ENCODE measurements at places on chromosomes 6 and 20.

DNA sequence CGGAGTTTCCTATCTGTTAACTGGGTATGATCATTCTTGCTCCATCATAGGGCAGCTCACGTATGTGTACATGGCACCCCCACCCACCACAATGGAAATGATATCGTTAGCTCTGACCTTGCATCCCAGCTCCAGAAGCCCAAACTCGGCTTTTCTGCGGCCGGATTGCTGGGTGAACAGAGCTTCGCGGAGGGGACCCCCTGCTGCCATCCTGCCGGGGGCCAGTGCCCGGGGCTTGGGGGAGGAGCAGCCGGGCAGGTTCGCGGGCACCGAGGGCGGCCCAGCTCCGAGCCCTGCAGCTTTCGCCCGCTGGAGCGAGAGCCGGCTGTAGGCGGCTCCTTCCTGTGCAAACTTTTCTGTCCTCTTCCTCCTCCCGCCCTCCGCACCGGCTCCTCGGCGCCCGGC, 24.9 kb upstream of the FUCA2 start:
- peak; percentile 22 for DNase-seq

- no peak for DNase-seq
These were observed 24.3 kb downstream of the FAM8A1 start for GRCh38 chr6:17624396-17624795.

DNA sequence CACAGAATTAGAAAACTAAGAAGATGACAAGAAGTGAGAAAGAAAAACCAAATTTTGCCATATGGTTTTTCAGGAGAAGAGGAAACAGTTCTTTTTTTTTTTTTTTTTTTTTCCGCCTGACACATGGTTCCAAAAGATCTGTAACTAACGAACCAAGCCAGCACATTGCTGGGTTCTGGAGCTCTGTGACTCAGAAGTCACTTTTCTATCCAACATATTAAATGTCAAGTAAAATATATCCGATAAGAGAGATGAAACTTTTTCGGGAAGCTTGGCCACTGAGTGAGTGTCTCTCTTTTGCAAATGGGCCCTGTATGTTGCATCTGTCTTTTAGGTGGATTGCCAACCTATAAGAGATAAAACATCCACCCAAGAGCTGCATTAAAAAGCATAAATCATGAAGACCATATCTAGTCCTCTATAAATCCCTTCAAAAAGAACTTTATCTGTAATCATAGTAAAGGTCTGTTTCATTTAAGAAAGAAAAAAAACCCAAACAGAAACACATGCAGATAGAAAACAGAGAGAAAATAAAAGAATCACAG, 4.6 kb downstream of the METTL24 start:
- no peak for DNase-seq

DNA sequence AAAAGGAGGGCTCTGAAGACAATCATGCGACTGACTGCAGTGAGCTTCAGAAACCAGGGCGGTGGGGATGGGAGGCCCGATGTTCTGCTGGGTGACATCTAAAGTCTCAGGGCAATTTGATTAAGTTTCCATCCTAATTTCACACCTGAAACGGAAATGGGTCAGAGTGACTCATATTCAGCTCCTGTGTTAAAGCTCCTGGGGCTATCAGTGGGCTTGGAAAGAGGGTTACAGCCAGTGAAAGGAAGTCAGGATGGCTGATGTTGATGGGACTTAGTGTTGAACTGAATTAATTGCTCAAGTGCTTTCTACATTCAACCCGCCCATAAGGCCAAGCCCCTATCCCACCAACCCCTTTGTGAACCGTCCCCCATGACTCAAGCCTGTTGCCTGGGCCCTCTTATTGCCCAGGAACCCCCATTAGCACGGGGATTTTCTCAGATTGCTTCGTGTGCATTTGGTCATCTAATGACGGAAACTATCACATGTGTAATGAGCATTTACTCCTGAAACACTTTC, 47.1 kb upstream of the TBC1D7 start:
- no peak for DNase-seq
